Activated CD4-positive, CD25-positive, alpha-beta regulatory T cell treated with anti-CD3 and anti-CD28 coated beads, Interleukin-2, amount 50 U/mL, for 16 hours (primary cell): ENCODE measurements at places on chromosomes 12 and 14.

DNA sequence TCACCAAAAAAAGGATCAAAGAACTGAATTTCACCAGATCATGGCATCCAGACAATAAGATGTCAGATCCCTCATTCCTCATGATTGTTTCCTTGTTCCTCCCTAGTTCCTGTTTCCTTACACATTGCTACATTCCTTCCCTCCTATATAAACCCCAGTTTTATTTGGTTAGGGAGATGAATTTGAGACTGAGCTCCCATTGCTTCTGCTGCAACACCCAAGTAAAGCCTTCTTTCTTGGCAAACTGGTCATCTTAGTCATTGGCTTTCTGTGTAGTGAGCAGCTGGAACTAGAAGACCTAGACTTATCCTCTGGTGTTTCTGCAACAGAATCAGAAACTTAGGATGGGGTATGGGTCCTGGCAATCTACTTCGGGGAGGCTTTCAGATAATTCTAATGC, 217.9 kb downstream of the NOVA1 start:
- no peak for DNase-seq

- DNase-seq, result no peak
Observed at GRCh38 chr12:6092784-6093722, 31.4 kb downstream of the VWF start.

DNA sequence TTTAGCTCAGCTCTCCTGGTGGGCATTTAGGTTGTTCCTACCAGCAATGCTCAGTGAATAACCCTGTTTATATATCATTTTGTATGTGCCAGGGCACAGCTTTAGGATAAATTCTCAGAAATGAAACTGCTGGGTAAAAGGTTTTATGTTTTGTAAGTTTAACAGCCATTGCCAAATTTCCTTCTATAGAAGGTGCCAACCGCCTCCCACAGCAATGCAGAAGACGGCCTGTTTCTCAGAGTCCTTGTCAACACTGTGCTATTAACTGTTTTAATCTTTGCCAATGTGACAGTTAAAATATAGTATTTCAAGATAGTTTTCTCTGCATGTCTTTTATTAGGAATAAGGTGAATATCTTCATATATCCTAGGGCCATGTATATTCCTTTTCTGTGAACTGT, 65.0 kb downstream of the PPP1R13B start:
- DNase-seq, result no peak

GRCh38 chr12:68866950-68867349, 59.0 kb downstream of the MDM2 start:
- DNase-seq, result no peak

- no peak for DNase-seq
Observed at GRCh38 chr14:96693987-96694386, 103.2 kb upstream of the VRK1 start.

- DNase-seq, result no peak
Observed at GRCh38 chr14:42370056-42370455, 763.4 kb downstream of the LRFN5 start.

- no peak for DNase-seq
Observed at GRCh38 chr14:32453857-32454810, 125.0 kb downstream of the AKAP6 start.

- no peak for DNase-seq
Observed at GRCh38 chr14:37172024-37172869, at the start of gene SLC25A21. TSS of gene SLC25A21 (minus strand) at chr14:37172606.

- DNase-seq, result no peak
Observed at GRCh38 chr12:103908246-103908541, 22.0 kb upstream of the HSP90B1 start.

- DNase-seq, result no peak
Observed at GRCh38 chr12:45762185-45763110, 32.9 kb downstream of the ARID2 start.

- DNase-seq, result no peak
Observed at GRCh38 chr14:65101631-65102440, 481 bp downstream of the MAX start.

GRCh38 chr14:30337456-30337855, 221.5 kb upstream of the G2E3 start:
- no peak for DNase-seq

- DNase-seq, result peak; percentile 11
Observed at GRCh38 chr12:11822081-11822834, 172.8 kb downstream of the ETV6 start.

- no peak for DNase-seq
Observed at GRCh38 chr14:90500665-90501370, 104.0 kb downstream of the CALM1 start.

DNA sequence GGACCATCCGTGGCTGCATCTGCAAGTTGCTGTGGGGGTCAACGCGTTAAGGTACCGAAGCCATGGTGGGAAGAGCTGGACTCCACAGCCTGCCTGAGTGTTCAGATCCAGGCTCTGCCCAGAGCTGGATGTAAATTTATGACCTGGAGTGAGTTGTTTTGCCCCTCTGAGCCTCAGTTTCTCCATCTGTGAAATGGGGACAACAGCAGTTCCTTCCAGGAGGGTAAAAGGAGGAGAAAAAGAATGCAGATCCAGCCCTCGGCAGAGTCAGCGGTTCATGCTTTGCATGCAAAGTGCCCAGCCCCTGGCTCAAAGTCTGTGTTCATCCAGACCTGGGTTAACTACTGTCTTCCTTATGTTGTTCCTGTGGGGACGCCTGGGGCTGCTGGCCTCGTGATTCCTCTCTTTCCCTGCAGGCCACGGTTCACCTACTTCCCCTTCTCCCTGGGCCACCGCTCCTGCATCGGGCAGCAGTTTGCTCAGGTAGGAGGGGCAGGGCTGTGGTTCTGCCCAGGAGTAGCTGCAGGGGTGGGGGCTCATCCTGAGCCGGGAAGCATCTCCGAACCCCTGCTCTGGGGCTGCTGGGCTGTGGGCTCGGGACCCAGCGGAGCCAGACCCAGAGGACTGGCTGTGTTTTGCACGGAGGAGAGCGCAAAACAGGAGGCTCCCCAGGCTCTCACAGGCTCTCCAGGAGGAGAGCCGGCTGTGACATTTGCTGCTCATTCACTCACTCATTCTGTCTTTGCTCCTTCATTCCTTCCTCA, 41.9 kb downstream of the CYP46A1 start:
- DNase-seq, result no peak

- DNase-seq, result no peak
Observed at GRCh38 chr12:123106640-123107359, 44.1 kb downstream of the PITPNM2 start.
